ENCODE measurements at places on chromosomes 5 and 9.

DNA sequence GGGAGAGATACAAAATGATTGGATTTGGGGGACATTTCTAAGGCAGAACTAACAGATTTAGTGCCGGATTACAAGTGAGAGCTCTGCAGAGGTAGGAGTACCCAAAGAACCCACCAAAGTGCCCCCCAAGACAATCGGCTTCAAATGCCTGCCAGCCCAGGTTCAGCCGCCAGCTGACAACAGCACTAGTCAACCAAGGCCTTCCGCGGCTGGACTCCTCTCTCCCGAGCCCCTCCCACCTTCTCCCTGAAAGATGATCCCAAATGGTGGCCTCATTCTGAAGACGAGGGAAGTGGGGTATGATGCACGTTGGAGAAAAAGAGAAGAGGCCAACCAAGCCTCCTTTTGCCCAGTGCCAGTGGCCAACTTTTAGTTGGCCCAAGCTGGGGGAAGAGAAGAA, 210.4 kb upstream of the SLC30A5 start:
- no peak for DNase-seq

DNA sequence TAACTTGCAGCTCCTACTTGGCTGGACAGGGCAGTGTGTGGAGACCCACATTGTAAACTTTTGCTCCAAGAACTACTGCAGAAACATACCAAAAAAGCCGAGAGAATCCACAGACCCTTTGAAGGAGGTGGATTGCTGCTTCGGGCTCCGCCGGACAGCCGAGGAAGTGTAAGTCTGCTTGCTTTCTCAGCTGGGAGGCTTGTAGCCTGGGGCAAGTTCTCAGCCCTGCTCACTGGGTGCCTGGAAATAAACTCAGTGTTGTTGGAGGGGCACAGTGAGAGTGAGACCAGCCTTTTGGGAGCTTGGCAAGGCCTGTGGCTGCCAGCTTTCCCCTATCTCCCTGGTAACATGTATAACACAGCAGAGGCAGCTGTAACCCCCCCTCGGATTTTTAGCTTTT, 215.6 kb downstream of the SYK start:
- no peak for DNase-seq

DNA sequence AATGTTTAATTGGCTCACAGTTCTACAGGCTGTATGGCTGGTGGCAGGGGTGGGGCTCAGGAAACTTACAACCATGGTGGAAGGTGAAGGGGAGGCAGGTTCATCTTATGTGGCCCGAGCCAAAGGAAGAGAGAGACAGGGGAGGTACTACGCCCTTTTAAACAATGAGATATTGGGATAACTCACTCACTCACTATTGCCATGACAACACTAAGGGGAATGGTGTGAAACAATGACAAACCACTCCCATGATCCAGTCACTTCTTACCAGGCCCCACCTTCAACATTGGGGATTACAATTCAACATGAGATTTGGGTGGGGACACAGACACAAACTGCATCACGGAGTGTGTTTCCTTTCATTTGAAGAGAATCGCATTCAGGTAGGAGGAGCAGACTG, 220.9 kb downstream of the GADD45G start:
- no peak for DNase-seq

DNA sequence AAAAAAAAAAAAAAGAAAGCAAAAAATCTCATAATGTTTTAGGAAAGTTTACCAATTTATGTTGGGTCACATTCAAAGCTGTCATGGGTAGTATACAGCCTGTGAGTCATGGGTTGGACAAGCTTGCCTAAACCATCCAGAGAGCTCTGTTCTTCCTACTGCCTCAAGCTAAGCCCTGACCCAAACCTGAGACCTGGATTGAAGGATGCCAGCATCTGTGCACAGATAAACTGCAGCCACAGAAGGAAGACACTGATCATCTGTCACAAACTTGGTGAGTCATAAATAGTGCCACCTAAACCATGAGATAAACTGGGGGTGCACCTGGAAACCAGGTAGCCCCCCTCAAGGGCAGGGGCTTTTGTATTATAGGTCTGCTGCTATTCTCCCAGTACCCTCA, 31.0 kb downstream of the CSF2 start:
- no peak for DNase-seq

DNA sequence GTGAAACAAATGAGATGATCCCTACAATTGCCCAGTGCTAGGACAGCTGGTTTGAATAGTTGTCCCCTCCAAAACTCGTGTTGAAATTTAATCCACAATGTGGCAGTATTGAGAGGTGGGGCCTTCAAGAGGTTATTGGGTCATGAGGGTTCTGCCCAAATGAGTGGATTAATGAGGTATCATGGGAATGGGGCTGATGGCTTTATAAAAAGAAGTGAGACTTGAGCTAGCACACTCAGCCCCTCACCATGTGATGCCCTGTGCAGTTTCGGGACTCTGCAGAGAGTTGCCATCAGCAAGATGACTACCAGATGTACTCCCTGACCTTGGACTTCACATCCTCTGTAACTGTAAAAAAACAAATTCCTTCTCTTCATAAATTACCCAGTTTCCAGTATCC, 33.1 kb downstream of the RANBP6 start:
- no peak for DNase-seq

DNA sequence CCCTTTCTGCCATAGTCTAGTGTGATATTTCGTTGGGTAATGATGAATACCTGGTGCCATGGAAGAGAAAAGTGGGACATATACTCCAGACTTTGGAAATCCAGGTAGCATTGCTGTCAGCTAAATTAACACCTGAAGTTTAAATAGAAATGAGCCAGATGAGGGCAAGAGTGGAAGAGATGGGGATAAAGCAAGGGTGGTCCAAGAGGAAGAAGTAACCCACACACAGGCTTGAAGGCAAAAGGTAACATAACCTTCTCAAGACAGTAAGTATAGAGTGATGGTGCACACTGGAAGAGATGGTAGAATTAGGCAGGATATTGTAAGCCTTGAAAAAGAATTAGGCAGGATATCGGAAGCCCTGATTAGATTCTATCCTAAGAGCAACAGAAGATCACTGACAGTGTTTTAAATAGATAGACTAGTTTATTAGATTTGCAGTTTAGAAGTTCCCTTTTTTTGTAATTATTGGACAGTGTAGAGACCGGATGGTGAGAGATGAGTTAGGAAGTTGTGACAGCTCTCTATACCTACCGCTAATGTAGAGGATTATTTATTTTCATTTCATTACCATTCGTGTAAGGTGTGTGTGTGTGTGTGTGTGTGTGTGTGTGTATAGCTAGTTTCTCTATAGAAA, 16.8 kb downstream of the ANXA1 start:
- no peak for DNase-seq

DNA sequence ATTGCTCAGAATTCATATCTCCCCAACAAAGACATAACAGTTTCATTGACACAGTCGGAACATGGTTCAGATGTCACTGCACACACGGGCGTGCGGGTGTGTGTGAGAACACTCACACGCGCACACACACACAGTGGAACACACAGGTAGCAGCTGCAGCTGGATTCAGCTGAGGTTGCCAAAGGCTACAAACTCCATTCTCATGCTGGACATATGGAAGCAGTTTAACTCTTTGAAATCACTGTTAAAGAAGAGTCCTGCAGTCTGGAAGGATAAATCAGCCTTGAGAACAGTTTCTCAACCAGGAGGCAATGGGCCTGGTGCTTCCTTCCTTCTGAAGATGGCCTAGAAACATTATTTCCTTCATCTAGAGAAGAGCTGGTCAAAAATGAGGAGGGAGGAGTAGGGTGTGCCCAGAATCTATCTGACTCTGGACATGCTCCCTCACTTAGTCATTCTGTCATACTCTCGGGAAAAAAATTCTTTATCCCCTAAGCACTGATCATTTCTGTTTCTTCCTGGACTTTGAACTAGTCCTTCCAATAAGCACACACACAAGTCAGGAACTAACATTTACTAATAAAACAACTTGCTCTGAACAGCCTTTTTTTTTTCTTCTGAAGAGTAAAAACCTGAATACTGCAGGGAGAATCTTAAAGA, 160.6 kb downstream of the ZDHHC21 start:
- DNase-seq = no peak

DNA sequence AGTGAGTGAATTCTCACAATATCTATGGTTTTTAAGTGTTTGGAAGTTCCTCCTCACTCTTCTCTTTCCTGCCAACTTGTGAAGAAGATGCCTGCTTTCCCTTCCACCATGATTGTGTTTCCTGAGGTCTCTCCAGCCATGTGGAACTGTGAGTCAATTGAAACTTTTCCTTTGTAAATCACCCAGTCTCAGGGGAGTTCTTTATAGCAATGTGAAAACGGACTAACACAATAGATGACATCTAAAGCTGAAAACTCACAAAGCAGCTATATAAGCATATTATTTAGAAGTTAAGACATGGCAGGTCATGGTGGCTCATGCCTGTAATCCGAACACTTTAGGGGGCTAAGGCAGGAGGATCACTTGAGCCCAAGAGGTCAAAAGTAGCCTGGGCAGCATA, 130.2 kb downstream of the ARRDC3 start:
- DNase-seq = no peak

DNA sequence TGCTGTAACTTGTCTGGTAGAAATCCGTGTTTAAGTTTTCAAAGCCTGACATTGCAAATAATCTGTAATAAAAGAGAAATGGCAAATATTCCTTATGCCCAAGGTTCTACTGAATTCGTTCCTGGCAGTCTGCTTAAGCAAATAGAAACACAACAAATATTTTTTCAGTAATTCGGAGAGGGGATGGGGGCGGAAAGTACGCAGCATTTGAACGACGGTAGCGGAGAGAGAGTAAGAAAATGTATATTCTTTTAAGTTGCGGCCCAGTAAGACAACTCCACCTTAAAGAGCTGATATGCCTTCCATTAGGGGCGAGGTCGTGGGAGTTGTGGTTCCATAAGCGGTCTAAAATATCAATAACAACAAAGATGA, 569 bp downstream of the YIPF5 start:
- no peak for DNase-seq

GRCh38 chr9:34203992-34204635, 25.3 kb downstream of the UBAP1 start:
- no peak for DNase-seq

GRCh38 chr5:153544706-153545105, 54.2 kb downstream of the GRIA1 start:
- DNase-seq = no peak

DNA sequence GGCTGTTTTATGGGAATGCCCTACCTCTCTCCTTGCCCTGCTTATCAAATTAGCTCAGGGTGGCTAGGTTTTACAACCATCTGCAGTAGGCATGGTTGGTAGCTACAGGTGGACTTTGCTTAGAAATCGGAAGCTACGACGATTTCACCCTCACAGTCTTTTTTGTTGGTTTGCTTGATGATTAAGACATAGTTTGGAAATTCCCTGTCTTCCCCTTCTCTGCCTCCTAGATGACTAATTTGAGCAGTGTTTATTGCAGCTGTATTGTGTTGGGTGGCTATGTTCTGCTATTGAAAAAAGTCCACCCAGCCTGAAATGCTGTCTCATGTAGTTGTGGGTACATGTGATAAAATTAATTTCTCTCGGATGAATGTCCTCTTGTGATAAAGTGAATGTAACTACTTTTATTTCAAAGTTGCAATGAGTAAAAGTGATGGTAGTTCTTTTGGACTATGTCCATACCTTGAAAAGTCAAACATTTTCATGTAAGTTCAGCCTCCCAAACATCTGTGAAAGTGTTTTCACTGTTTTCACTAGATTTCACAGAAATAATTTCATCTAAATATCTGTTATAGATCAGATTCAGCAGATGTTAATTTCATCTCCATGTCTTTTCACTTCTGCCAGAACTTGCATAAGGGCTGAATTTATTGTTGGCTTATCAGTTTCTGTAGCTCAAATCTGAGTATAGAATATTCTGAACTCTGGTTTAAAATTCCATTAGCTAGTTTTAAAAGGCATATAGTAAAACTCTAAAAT, 37.3 kb upstream of the FYB1 start:
- no peak for DNase-seq

- no peak for DNase-seq
These were observed 157.3 kb upstream of the EPB41L4A start for GRCh38 chr5:112576298-112576925.

GRCh38 chr9:114065304-114065703, 12.8 kb downstream of the AMBP start:
- DNase-seq = no peak

DNA sequence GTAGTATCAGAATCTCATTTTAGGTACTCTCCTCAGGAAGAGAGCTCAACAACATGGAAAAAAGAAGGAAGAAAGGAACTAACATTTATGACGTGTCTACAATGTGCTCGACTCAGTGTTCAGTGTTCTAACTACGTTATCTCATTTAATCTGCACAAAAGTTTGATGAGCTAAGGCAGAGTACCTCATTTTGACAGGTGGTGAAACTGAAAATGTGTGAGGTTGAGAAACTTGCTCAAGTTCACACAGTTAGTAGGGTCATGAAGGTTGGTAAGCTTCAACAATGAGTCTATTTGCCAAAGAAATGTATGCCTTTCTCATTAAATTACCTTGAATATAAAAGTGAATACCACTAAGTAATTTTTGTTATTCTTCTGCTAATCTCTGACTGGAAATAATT, 165.1 kb downstream of the CAAP1 start:
- no peak for DNase-seq

GRCh38 chr9:114908104-114908622, 22.2 kb downstream of the TNFSF8 start:
- DNase-seq = no peak

GRCh38 chr9:77759391-77759790, 111.3 kb upstream of the GNA14 start:
- DNase-seq = no peak

GRCh38 chr9:127858041-127858512, 3.6 kb upstream of the ENG start:
- no peak for DNase-seq

- no peak for DNase-seq
These were observed 320.4 kb upstream of the KLF4 start for GRCh38 chr9:107809871-107810460.

DNA sequence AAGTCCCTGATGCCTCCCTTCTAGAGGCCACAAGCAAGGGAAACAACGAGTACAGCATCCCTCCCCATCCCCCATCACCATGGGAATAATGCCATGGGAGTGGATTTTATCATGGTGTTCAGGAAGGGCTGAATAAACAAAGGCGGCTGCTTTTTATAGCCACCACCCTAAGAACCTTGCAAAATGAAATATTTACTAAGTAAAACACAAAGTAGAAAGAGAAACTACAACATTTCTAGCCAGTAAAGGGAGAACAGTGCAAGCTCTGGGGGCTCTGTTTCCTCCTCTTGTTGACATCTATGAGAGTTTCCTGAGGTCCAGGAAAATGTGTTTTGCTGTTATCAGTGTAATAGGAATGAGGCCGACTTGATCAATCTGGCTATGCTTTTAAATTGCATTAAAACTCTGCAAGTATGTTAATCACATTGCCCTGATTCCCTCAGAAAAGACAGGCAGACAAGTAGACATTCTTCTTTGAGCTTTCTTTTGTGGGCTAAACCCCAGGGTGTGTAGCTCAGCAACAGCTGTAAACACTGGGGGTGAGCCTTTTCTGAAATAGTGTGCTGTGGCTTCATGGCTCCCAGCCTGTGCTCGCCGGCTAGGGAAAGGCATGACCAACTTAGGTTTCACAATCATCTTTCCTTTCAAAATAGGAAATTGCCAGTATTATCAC, 31.1 kb downstream of the SV2C start:
- no peak for DNase-seq
